Omental fat pad (tissue), 4 donors: ENCODE measurements at places on chromosomes 4 and X.

GRCh38 chrX:105527759-105528158, 294.6 kb upstream of the NRK start:
- no peak for DNase-seq

DNA sequence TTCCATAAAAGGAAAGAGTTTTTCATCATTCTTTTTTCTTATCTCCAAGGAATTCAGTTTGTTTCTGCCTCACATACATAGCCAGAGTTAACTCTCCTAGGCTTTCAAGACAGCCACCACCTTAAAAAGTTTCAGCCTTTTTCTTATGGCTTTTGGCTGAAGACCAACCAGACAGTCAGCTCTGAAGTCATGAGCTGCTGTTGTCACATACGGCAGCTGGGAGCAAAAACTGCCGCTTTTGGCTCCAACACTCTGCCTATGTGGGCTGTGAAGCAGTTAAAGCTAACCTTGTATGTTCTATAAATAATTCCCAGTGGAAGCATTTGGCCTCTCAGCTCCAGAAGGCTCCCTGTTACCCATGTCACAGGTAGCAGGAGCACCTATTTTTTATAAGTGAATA, 104.1 kb downstream of the KLHL4 start:
- no peak for DNase-seq

- DNase-seq, result no peak
Measured at GRCh38 chr4:183332447-183332846, 10.2 kb upstream of the CLDN24 start.

DNA sequence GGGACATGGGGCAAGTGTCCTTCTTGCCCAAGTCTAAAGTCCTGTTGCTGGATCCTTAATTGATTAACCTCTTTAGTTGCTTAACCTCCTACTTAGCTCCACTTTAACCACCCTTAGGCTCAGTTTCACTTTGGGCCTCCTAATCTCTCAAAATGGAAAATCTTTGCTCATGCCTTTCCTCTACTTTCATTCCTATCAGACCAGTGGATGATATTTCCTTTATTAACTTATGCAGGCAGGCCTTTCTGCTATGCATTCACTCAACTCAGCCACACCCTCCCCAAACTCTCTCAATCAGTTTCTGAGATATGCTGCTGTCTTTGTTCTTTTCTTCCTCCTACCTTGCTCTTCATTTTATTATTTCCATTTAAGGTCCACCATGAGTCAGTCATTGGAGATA, 14.4 kb upstream of the ARSJ start:
- no peak for DNase-seq

GRCh38 chr4:41645728-41646390, 102.7 kb downstream of the PHOX2B start:
- no peak for DNase-seq

DNA sequence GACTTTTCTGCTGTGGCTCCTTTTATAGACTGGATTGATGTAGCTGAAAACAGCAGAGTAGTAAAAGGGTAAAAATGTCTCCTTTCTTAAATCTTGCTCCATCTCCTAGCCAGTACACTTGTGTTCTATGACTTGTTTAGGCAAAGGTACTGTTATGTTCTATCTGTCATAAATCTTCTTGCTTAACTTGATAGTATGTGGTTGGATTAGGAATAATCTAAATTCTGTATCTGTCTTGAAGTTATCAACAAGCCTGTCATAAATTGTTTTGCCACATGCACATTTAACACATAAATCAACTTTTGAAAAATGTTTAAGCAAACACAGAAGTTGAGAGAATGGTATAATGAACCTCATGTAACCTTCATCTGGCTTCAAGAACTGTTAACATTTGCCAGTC, 157.0 kb downstream of the FRAS1 start:
- no peak for DNase-seq

GRCh38 chr4:52983563-52984303, 121.6 kb downstream of the RASL11B start:
- no peak for DNase-seq

DNA sequence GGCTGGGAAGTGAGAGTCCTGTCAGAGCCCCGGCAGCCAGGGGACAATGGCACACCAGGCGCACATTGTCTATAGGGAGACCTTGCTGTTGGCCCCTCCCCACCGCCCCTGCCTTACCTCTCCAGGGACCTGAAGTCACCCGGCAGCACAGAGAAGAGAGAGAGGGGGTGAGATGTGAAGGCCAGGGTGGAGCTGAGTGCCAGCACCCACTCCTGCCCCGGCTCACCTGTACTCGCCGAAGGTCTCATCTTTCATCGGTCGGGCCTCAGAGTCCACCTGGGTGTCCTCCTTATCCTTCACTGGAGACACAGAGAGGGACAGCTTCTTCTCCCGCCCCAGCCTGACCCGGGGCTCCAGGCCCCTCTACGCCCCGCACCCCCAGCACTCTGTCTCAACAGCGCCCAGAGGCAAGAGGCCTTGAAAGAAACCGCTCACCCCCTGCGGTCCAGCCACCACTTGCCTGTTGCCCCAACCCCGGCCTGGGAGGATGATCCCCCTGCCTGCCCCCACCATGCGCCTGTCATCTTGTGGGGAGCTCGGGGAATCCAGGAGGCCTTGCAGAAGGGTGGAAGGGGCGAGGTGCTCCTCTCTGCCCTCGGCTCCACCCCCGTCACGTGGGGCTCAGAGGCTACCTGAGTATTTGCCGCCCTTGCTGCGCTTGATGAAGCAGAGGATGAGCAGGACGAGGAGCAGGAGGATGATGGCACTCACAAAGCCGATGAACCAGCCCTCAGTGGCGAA, 22.6 kb downstream of the L1CAM start:
- DNase-seq, result no peak

GRCh38 chr4:2417765-2418649, at the start of gene ZFYVE28:
Gene ZFYVE28 (minus strand): TSS chr4:2418645. CDS start chr4:2418323, 322 bp downstream.
- no peak for DNase-seq

DNA sequence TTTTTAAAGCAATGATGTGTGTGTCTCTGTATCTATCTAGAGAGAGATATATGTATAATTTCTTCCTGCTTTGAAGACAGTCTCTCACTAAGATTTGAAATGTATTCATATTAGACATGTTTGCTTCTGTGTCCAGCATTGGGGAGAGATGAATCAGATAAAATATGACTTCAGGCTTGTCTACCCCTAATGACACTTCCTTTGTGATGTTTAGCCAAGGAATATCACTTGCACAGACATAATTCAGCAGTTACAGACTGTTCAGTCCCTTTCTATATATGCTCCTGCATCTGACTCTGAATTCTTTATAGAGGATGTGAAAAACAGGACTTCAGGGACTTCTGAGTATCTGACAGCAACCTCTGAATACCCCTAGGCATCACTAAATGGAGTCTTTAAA, 158.4 kb downstream of the DCLK2 start:
- DNase-seq, result no peak

DNA sequence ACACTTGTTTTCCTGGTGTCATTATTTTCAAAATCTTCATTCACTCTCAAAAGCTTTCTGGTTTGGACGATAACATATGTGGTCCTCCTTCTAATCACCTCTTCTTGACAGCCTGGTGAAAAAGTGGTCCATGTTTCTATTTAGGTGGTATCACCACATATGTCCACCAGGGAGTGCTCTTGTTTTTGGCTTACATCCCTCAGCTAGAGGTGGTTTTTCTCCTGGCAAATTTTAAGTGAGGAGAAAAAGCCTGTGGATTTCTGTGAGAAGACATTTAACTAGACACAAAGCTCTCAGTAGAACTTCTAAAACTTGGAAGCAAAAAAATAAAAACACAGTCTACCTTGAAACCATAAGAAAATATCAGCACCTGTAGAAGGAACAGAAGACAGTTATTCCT, 58.0 kb upstream of the FRMPD4 start:
- no peak for DNase-seq

DNA sequence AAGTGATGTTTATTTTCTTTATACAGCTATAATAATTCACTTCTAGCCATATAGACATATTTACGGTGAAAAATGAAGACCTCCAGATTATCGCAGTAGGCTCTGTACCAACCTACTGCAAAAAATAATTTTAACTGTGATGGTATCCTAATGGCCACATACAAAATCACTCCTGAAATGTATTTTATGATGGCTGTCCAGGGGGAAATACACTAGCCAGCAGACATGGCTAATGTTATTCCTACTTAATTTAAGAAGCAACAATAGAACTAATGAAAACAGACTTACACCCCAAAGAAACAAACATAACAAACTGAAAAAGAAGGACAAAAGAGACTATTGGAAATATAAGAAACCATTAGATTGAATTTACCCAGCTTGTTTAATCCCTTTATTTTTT, 4.6 kb downstream of the NKX6-1 start:
- no peak for DNase-seq

DNA sequence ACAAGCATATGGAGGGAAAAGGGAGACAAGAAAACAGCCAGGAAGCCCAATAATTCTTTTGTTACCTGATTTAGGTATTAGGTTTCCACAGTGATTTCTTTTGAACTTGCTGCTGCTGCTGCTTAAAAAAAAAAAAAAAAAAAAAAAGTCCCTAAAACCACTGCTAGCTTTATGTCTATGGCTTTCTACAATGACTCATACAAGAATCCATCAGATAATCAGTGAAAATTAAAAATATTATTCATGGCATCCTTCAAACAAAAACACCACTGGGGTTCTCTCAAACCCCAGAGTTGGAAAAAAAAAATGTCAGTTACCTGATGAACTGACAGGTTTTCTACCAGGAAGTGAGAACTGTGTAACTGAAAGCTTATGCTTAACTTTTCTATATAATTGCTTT, 14.3 kb downstream of the EPHA5 start:
- DNase-seq, result no peak

DNA sequence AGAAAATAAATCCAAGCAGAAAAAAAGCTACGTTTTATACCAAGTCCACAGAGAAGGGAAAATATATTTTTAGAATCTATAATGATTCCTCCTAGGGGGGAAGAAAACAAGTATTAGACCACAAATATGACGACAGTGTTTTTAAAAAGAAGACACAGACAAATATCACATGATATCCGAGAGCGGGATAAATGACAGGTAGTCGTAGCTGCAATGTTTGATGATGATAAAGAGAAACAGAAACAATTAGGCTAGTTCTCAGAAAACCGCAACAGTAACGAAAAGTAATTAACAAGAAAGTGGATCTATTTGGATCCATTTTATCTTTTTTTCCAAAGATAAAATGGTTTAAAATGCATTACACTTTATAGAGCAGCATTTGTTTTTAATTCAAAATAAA, 918 bp downstream of the HAUS3 start:
- no peak for DNase-seq

DNA sequence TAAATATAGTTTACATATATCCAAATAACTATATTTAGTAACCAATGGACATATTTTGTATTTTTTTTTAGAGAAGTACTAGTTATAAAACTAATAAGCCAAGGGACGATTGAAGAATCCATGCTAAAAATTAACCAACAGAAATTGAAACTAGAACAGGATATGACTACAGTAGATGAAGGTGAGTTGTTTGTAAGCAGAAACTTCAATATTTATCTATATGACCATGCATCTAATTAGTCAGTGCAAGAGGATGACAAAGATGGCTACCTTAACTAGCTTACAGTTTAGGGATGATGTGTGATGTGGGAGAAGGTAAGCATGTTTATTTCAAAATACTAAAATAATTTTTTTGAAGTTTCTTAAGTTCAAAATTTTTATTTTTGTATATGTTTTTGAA, 57.7 kb downstream of the HPGDS start:
- no peak for DNase-seq

GRCh38 chrX:99857455-99857854, 552.6 kb downstream of the PCDH19 start:
- no peak for DNase-seq

- DNase-seq, result no peak
Measured at GRCh38 chr4:142656178-142656577, 189.9 kb downstream of the INPP4B start.

DNA sequence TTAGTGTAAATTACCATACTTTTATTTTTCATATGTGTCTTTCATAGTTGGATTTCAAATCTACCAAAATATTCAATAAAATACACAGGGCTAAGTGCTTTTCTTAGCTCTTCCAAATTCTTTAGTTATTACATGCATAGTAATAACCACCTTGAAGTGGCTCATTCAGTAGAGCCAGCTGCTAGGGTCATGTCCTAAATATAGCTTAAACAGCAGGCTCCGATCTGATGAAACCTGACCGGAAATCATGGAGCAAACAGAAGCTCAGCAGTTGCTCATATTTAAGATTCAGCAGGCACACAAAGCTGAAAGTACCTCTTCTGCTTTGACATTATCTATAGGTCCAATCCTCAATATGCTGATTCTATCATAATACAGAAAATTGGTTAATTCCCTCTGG, 1470.4 kb downstream of the ADGRL3 start:
- no peak for DNase-seq

DNA sequence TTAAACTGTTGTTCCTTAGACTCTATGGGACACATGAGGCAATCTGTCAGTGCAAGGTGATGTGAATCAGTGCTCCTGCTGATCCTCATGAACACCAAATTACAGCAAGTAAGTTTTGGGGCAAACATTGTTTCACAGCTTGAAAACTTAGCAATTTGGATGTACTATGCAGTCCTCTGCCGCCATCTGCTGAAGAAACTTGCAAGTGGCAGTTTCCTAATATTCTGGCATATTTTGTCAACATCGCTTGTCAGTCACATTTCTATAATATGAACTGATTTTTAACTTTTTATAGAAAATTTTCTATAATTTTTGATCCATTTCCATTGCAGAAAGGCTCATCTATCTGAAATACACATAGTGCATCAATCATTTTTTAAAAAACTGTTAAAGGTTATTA, 56.3 kb downstream of the ZAR1 start:
- DNase-seq, result no peak

DNA sequence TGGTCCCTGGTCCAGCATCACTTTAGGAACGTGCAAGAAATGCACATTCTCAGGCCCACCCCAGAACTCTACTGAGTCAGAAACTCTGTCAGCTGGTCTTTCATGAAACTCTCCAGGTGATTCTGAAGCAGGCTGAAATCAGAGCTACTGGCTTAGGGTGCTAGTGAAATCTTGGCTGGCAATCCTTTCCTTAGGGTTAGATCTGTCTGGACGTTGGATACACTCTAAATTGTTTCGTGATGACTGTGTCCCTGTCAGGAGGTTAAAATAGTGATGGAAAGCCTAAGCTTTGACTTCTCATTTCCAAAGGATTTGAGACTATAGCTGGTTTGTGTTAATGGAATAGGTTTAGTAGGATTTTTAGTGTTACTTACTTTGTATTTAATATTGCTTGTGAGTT, 99.1 kb downstream of the ARHGAP10 start:
- no peak for DNase-seq

GRCh38 chr4:84470204-84470785, 28.8 kb downstream of the NKX6-1 start:
- no peak for DNase-seq

- no peak for DNase-seq
Measured at GRCh38 chrX:43693602-43694406, 37.7 kb downstream of the MAOA start.

DNA sequence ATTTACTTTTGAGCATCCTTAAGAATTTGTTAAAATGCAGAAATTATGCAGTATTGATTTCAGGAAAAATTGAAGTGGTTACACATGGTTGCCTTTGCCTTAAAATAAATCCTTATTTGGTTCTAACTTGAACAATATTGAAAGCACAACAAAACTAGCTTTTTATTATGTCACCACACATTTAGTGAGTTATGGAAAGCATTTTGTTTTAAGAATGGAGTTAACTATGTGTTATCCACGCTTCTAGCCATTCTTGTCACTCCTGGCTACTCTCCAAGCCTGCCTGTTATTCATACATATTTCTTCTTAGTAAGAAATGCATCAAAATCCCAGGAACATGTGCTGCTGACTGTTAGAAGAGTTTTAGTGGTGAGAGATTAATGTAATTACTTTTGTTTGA, 73.9 kb downstream of the FAT4 start:
- DNase-seq, result no peak

- DNase-seq, result no peak
Measured at GRCh38 chr4:8340781-8341241, 71.3 kb downstream of the HTRA3 start.

- DNase-seq, result no peak
Measured at GRCh38 chr4:42871671-42872290, 20.7 kb upstream of the GRXCR1 start.
